Trophoblast cell (in vitro differentiated cells and primary cell): ENCODE measurements at places on chromosomes 5 and 9.
A peak's percentile ranks its signal among the peaks of the same experiment; 100 is the strongest.

DNA sequence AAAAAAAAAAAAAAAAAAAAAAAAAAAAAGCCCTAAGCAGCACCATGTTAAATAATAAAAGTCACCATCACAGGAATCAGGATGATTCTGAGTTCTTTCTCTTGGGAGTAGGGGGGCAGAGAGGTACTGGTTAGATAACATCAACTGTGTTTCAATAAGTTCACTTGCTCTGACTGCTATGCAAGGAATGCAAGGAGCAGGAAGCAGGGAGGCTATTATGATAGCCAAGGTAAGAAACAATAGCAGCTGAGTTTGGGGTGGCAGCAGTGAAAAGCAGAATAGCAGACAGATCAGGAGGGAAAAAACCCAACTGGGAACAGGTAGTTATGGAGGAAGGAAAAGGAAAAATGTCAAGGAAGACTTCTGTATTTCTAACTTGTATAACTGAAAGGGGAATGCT lies 8.2 kb downstream of the CEP120 start:
- no peaks in the 10 kb centered on the region for H3K4me1 ChIP-seq
- no peak for DNase-seq
- no peaks in the 10 kb centered on the region for H3K27me3 ChIP-seq
- no peak overlapping the region for H3K27ac ChIP-seq
- no peak overlapping the region for H3K4me3 ChIP-seq

GRCh38 chr5:82091617-82092016 lies 119.8 kb downstream of the ATG10 start:
- H3K36me3 ChIP-seq = no peaks in the 10 kb centered on the region
- H3K27ac ChIP-seq = no peak overlapping the region
- DNase-seq = no peak
- no peaks in the 10 kb centered on the region for H3K27me3 ChIP-seq

GRCh38 chr5:11384441-11385250 lies 519.6 kb downstream of the CTNND2 start:
- peak overlapping the region; percentile 73 for H3K4me3 ChIP-seq
- H3K27me3 ChIP-seq = peaks cover 16% of the 10 kb centered on the region
- no peak for DNase-seq
- peaks cover 3% of the 10 kb centered on the region for H3K4me1 ChIP-seq
- H3K27ac ChIP-seq = no peak overlapping the region

- no peaks in the 10 kb centered on the region for H3K4me1 ChIP-seq
- DNase-seq = no peak
- no peak overlapping the region for H3K4me3 ChIP-seq
- H3K27ac ChIP-seq = no peak overlapping the region
- no peaks in the 10 kb centered on the region for H3K27me3 ChIP-seq
These were observed 163.7 kb upstream of the SLC30A5 start for GRCh38 chr5:68930139-68930538.

DNA sequence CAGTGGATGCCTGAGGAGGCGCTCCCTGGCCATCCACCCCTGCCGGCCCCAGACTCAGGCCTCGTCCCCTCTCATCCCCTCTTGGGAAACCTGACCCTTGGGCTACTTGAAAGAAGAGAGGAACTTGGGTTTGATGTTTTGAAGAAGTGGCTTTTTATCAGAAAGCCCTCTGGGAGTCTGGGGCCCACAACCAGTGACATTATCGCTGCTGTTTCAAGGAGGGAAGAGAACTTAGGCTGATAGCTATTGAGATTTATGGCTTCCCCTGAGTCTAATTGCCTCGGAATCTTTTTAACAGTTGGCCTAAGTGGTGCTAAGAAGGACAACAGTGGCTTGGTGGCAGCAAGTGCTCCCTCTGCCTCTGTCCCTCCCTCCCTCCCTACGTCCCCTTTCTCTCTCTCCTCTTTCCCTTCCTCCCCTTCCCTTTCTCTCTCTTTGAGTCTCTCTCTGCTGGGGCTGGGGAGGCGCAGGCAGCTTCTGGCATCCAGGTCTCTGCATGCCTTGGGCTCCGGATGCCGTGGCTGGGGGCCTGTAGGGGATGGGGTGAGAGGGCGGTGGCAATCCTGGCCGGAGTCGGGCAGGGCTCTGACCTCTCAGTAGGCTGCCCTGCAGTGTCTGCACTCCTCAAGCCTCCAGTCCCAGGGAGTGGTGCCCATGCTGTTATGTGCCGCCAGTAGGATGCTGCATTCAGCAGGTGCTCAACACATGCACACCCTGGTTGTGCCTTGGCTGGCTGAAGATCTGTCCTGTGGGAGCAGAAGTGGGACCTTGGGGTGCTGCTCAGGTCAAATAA lies 49.6 kb upstream of the RXRA start:
- H3K4me3 ChIP-seq = no peak overlapping the region
- H3K27me3 ChIP-seq = no peaks in the 10 kb centered on the region
- H3K4me1 ChIP-seq = no peaks in the 10 kb centered on the region
- H3K36me3 ChIP-seq = no peaks in the 10 kb centered on the region
- no peak overlapping the region for H3K27ac ChIP-seq

- no peak overlapping the region for H3K27ac ChIP-seq
- H3K4me3 ChIP-seq = no peak overlapping the region
- peaks cover 4% of the 10 kb centered on the region for H3K36me3 ChIP-seq
- peaks cover 11% of the 10 kb centered on the region for H3K4me1 ChIP-seq
These were observed 17.3 kb downstream of the ITGA1 start for GRCh38 chr5:52804981-52805380.

DNA sequence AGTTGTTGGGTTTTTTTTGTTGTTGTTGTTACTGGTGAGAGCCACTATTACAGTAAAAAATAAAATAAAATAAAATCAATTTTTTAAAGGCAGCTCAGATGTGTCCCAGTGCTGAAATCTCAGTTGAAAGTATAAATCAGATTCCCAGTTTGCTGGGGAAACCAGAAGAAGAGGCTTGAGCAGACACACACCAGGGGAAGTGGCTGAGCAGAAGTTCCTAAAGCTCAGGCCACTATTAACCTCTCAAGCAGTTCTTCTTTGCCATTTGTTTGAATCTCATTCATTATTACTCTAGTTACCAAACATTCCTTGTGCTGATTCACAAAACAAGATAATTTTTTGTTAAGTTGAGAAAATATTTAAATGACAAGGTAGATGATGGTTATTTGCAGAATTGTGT lies 70.9 kb upstream of the ZSWIM6 start:
- H3K27me3 ChIP-seq = no peaks in the 10 kb centered on the region
- no peaks in the 10 kb centered on the region for H3K36me3 ChIP-seq
- no peak for DNase-seq
- H3K4me1 ChIP-seq = no peaks in the 10 kb centered on the region
- H3K4me3 ChIP-seq = no peak overlapping the region
- no peak overlapping the region for H3K27ac ChIP-seq
